ENCODE measurements at places on chromosomes 16 and 17.

- no peak for DNase-seq
Measured at GRCh38 chr17:7426896-7427489, 1.6 kb downstream of the SPEM2 start.

- peak; percentile 69 for DNase-seq
Measured at GRCh38 chr17:68462381-68463210, 5.3 kb upstream of the WIPI1 start.

DNA sequence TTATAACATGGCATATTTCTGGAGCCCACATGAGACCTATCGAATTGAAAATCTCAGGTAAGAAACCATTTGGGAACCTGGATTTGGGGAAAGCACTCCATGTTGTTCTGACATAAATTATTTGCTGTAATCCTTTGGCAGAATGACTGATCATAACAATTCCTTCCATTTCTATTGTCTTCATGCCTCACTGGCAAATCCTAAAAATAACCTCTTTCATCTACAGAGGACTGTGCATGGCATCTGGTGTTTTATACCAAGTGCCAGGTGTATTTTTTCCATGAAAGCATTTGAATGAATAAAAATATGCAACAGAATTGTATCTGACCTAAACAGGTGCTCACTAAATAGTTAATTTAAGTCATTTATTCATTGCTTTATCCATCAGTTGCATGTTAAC is 33.7 kb upstream of the COQ7 start:
- no peak for DNase-seq

DNA sequence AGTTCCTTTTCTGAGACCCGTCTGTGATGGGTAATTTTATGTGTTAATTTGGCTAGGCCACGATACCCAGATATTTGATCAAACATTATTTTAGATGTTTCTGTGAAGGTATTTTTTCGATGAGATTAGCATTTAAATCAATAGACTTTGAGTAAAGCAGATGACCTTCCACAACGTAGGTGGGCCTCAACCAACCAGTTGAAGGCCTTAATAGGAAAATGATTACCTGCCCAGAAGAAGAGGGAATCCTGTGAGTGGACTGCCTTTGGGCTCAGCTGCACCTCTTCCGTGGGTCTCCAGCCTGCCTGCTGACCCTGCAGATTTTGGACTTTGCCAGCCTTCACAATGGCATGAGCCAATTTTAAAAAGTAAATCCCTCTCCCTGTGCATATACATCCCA is 61.6 kb upstream of the WSB1 start:
- DNase-seq, result no peak

GRCh38 chr17:18041776-18042175 is 2.6 kb downstream of the GID4 start:
- no peak for DNase-seq

DNA sequence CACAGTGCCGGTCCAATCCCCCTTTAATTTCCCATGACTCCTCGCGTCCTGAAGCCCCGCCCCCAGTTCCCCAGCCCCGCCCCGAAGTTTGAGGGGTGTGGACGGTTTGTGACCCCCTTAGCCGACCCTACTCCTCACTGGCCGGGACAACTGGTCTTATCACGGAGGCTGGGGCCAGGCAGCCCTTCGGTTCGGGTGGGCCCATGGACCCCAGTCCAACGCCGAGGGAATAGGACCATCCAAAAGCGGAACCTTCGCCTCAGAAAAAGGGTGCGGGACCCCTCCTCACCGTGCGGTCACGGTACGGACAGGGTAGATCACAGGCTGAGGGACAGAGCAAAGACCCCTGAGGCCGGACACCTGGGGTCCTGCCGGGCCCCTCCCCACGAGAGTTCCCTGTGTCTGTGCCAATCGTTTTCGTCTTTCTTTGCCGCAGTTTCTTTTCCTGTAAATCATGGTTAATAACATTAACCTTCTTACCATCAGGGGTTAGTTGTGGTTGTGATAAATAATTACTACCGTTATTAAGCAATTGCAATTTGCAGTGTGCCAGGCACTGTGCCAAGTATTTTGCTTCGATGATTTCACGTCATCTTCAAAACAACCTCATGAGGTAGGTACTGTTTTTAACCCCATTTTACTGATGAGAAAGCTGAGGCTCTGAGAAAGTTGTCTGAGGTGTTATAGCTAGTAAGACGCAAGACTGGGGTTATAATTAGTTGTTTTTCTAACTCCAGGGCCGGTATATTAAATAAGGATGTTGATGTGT is 543 bp downstream of the TMUB2 start:
- DNase-seq, result no peak

- no peak for DNase-seq
Measured at GRCh38 chr17:51860954-51861561, 297.5 kb downstream of the CA10 start.

- no peak for DNase-seq
Measured at GRCh38 chr16:4693956-4694641, 737 bp downstream of the NUDT16L1 start.

GRCh38 chr17:6346986-6347385 is 87.9 kb downstream of the AIPL1 start:
- no peak for DNase-seq

DNA sequence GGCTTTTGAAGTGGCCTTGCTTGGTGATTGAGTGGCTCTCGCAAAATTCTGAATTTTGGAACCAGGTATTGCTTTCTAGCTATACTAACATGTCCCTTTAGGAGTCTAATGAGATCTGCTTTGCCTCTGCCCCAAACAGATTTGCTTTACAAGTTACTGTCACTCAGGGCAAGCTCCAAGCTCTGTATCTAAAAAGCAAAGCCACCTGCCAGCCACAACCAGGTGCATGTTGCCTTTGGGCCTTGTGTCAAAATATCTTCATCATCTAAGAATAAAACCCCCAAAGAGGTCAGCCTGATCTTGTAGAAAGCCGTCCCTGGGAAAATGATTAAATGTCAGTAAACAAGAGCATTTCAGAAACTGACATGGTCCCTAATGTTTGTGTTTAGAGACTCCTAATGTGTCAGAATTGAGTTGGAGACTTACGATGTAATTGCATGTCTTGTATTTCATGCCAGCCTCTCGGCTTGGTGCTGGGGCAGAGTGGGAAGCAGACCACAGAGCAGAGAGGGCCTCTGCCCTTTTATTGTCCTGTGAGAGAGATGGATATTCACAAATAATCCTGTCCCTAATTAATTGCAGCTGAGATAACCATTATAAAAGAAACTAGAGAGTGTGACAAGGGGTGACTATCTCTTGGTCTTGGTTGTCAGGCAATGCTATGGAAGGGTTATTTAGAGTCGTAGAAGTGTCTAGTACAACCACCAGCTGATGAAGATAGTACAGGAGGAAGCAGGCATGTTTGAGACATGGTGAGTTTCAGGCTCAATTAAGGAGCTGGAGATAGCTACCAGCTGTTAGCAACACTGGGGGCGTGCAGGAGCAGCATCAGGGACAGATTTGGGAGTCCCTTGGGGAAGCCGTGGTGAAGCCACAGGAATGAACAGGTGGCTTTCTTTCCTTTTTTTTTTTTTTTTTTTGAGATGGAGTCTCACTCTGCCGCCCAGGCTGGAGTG is 90.7 kb downstream of the PITPNC1 start:
- peak; percentile 50 for DNase-seq

- no peak for DNase-seq
Measured at GRCh38 chr17:64063766-64064224, 43.4 kb upstream of the ICAM2 start.

GRCh38 chr16:89135166-89135565 is 36.4 kb upstream of the CDH15 start:
- no peak for DNase-seq

DNA sequence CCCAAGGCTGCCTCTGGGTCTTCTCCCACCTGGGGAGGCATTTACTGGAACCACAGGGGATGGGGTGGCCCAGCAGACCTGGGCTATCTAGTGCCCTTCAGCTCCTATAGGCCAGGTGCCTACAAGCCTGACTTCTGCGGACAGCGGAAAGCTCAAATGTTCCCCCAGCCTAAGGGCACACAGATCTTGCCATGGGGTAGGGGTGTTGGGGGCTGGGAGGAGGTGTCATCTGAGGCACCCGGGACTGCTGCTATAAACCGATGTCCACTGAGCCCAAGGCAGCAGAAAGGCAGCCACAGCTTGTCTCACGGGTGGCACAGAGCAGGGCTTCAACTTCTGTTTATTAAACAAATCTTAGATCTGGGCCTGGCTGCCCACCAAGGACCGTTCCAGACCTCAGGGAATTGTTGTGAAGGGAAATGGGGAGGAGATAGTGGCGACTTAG is 3.6 kb downstream of the MYO1C start:
- DNase-seq, result no peak

DNA sequence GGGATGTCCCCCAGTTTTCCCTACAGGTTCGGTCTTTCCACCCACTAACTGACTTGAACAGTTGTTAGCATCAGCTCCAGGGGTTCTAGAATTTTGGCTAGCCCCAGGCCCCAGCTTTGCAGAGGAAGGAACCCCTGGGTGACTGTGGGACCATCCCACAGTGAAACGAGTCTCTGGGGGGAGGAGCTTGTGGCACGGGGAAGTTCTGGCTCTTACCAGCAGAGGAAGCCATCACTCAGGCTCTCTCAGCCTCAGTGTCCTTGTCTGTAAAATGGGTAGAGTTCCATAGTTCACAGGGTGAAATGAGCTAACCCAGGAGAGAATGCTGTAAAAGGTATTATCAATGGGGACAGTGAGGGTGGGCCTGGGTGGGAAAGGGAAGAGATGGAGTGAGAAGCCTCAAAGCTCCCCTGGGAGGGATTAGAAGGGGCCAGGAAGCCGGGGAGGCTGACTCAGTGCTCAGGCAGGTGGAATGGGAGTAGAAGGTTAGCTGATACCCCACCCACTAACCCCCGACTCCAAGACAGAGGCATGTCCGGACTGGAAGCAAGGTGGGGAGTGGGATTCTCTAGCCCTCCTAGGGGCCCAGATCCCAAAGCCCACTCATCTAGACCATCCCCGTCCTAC is 30.9 kb upstream of the CDC42EP4 start:
- DNase-seq, result no peak

DNA sequence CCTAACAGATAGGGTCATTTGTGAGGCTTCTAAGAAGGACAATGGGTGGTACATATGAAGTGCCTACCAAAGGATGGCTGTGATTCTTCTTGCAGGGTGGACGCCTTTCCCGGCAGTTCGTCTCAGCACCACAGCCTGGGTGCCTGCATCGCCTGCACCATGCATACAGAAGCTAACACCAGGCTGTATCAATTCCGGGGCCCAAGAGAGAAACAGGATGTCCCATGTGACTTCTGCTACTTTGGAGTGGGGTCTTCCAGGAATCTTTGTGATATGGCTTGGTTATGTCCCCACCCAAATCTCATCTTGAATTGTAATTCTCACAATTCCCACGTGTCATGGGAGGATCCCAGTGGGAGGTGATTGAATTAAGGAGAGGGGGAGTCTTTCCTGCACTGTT is 251.6 kb upstream of the TNRC6C start:
- DNase-seq, result no peak

DNA sequence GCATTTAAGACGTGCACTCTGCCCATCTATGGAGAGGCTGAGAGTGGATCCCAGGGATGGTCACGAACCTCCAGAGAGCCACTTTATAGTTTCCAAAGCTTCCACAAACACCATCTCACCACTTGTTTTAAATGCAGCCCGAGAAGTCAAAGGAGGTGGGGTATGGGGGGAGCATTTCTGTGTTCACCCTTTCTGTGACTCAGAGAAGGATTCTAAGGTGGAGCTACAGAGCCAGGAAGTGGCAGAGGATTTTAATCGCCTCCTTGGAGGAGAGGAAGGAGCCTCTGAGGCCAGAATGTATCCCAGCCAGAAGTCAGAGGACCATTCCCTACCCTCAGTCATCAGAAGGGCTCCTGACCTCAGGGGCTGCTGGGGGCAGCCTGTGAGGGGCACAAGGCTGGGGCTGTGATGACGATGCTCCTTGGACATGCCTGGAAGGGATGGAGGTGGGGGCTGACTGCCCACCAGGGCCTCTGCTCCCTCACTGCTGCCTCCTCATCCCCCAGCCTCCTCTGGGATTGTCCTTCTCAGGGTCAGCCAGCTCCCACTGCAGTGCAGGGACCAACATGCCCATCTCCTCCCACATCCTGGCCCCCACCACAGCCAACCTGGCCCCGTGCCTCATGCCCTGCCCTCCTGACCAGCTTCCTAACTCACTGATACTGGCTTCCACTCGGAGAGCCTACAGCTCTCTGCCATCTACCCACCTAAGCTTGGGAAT is 2.8 kb downstream of the XYLT2 start:
- no peak for DNase-seq

GRCh38 chr17:34464812-34465211 is 101.8 kb upstream of the CCL1 start:
- DNase-seq, result no peak

DNA sequence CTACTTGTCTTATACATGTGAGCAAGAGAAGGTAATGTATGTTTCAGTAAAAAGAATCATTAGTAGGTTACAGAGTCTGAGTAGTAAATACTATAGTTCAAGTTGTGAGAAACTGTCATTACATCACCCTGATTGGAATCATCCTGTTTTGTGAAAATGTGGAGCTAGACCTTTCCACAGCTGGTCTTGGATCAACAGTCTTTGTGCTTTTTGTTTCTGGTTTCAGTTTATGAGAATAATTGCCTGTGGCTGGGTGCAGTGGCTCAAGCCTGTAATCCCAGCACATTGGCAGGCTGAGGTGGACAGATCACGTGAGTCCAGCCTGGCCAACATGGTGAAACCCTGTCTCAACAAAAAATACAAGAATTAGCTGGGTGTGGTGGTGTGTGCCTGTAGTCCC is 19.7 kb upstream of the SHISA9 start:
- DNase-seq, result no peak

- DNase-seq, result no peak
Measured at GRCh38 chr16:77732241-77732946, 10.1 kb downstream of the NUDT7 start.

DNA sequence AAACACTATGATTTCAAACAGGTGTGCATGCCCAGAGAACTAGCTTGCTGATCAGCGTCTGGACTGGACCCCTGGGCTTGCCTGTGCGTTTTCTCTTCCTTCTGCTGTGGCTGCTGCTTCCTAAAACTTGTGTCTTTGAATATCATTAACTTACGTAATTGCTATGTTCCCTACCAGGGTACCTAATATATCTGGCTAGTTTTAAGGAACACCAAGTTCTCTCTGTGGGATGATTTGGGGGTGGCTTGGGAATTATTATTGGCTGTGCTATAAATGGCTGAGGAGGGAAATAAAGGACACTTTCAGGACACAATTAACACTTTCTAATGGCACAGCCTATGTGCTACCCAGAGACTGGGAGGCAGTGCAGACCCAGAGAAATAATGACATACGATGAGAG is 606.0 kb upstream of the RBFOX1 start:
- DNase-seq, result no peak

GRCh38 chr17:31328160-31328535 is 6.7 kb upstream of the EVI2A start:
- no peak for DNase-seq

DNA sequence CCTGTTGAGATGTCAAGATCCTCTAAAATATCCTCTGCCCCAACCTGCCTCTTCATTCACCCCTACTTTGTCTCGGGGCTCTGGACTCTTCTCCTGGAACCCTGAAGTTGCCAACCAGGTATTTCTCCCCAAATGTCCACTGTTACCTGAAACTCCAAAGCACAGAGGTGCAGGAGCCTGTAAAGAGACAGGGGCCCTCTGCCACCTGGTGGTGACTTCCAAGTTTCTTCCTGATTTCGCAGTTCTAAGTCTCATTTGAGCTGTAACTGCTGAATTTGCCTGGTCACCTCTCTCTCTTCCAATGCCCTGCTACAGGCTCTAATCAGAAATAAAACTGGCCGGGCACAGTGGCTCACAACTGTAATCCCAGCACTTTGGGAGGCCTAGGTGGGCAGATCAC is 77.1 kb upstream of the RCVRN start:
- DNase-seq, result no peak

All from NCI-H187 treated with DMSO at 0.1 percent for 48 hours (cell line).